ENCODE measurements at places on chromosomes 13 and 19.

GRCh38 chr13:33277946-33278345, 7.6 kb downstream of the STARD13 start:
- no peak for DNase-seq

GRCh38 chr19:6773323-6773931, 919 bp downstream of the VAV1 start:
- no peak for DNase-seq

GRCh38 chr13:29707876-29708543, 112.5 kb upstream of the SLC7A1 start:
- no peak for DNase-seq

- no peak for DNase-seq
Measured at GRCh38 chr19:7611541-7612279, 16.0 kb downstream of the CAMSAP3 start.

DNA sequence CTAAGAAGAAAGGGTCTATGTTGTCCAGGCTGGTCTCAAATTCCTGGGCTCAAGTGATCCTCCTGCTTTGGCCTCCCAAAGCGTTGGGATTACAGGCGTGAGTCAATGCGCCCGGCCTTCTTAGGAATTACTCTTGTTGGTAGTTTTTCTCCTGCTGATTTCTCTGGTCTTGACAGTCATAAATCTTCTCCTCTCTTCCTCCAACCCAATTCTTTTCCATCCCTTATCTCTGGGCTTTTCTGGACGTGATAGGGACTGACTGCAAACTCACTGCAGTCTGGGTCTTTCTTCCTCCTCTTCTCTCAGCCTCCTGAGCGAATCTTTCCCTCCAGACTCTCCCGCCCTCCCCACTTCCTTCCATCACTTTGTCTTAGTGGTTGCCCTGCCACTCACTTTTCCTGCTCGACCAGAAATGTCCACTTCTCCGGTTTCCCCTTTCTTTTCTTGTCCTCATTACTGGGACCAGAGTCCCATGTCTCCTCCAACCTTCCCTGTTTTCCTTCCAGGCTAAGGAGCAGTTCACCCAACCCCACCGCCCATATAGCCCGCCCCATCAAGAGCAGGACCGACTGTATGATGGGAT, 21.9 kb upstream of the TIMM44 start:
- DNase-seq = no peak

DNA sequence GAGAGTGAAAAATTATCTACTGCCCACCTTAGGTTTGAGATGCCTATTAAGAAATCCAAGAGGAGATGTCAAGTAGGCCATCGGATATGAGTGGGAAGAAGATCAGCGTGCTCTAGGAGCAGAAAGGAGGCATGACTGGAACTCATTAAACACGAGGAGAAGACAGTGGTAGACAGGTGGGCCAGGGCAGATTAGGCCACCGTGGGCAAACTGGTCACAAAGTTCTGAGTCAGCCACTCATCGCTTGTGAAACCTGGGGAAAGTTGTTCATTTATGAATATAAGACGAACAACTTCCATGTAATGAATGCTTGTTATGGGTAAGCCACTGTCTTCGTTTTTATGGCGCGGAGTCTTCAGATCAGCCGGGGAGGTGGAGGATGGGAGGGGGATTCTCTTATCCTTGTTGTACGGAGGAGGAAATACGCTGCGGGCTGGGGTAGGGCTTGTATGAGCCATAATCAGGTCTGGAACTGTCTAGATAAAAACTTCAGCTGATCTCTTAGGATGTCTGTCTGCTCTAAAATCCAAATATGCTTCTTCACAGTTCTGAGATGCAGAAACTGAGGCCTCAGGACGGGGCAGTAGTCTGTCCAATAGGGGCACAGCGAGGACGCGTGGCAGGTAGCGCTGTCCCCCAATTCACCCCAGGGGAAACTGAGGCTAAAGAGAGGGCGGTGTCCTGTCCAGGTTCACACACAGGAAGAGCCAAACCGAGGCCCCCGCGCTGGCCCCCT, 1.1 kb upstream of the ZNF444 start:
- DNase-seq = no peak

GRCh38 chr19:44642377-44642776, 1.3 kb upstream of the PVR start:
- DNase-seq = no peak

GRCh38 chr13:49563516-49563915, 21.8 kb downstream of the RCBTB1 start:
- DNase-seq = no peak

- no peak for DNase-seq
Measured at GRCh38 chr13:20772401-20773131, 1.2 kb downstream of the EEF1AKMT1 start.

GRCh38 chr19:49837009-49837310, 14.0 kb upstream of the PTOV1 start:
- no peak for DNase-seq

GRCh38 chr19:23795462-23795861, 36.8 kb upstream of the ZNF681 start:
- no peak for DNase-seq

DNA sequence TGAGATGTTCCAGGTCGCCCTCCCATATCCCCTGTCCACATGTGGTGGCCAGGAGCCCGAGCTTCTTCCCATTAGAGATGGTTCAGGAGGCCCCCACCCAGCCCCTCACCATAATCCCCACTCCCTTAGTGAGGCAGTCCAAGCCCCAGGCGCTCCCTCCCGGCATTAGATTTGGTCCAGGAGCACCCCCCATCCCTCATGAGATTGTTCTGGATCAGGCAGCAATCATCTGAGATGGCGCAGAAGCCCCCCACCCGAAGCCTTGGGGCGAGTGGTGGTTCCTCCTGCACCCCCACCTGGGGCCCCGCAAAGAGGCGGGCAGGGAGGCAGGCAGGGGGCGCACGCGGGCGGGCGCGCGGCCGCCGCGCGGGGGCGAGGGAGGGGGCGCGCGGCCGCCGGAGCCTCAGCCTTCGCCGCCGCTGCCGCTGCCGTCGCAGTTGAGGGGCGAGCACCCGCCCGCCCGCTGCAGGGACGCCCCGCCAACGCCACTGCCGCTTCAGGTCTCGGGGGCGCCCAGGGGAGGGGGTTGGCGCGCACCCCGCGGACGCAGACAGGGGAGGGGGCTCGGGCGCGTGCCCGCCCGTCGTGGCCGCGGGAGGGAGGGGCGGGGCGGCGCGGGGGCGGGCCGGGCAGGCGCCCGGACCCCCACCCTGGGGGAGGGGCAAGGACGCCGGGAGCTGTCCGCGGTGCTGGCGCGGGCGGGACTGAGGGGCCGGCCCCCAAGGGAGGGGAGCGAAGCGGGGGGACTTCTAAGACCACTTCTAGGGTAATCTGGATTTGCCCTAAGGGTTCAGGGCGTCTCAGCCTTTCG, 46.4 kb upstream of the SHKBP1 start:
- DNase-seq = no peak

DNA sequence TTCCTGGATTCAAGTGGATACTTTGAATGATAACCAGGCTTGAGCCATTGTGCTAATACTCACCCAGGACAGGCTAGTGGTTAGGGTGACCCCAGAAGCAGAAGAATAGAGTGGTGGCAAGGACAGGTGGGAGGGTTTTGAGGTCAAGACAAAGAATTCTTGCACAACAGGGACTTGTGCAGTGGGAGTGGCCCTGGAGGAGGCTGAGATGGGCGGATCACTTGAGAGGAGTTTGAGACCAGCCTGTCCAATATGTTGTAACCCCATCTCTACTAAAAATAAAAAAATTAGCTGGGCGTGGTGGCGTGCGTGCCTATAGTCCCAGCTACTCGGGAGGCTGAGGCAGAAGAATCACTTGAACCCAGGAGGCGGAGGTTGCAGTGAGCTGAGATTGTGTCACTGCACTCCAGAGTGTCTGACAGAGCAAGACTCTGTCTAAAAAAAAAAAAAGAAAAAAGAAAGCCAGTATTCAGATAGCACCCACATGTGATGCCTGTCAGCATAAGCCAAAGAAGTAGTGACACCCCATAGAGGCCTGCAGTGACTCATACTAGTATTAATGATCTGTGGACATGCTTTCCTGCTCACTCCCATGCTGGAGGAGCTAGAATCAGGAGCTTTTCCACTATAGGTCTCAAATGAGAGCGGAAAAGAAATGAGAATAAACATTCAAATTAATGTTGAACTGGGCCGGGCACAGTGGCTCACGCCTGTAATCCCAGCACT, 78.7 kb downstream of the RNF17 start:
- no peak for DNase-seq

All from omental fat pad (tissue), 4 donors.